Body of pancreas (tissue), 4 donors: ENCODE measurements at places on chromosomes 16 and 17.

GRCh38 chr17:42049834-42050392, 488 bp downstream of the C17orf113 start:
- no peak for DNase-seq

DNA sequence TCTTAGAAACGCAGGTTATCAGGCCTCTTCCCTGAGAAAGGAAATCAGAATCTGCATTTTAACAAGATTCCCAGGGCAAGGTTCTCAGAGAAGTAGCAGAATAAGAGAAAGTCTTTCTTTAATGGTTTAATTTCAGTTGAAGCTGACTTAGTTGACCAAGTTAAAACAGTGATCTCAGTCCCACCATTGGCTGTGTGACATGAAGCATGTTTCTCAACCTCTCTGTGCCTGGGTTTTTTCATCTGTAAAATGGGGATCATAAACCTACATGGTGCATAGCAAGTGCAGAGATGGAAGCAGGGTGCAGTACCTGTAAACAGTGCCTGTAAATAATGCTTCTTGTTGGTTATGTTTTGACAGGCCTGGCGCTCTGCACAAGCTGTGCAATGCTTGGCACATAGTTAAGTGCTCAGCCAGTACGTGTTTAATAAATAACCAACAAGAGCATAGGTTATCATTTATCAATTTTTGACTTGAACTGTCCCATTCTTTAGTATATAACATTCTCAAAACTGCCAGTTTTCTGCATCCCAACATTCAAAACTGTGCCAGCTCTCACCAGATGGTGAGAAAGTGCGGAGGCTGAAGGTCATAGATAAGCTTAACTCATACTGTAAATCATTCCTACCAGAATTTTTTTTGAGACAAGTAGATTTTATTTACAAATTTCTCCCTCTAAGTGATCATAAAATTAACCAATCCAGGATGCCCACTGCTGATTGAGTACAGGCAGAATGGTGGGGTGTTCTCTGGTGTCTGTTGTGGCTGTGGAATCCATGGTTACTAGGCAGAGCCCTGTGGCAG, 6.9 kb downstream of the C17orf67 start:
- DNase-seq = no peak

DNA sequence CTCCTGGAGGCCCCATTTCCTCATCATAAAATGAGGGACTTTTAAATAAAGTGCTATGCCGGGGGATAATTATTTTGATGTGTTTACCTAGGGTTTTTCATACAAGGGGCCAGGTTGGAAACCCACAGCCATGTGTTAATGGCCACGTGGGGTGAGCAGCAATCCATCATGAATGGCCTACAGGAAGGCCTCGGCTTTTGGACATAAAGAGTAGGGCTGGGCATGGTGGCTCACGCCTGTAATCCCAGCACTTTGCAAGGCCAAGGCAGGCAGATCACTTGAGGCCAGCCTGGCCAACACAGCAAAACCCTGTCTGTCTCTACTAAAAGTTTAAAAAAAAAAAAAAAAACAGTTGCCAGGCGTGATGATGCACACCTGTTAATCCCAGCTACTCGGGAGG, 40.3 kb downstream of the MEAK7 start:
- DNase-seq = peak; percentile 2

GRCh38 chr16:80580109-80580832, 39.5 kb downstream of the DYNLRB2 start:
- DNase-seq = no peak
